ENCODE measurements at places on chromosomes 3 and 15.

- DNase-seq: no peak
Measured at GRCh38 chr3:162391301-162391700, 894.7 kb downstream of the OTOL1 start.

- DNase-seq: no peak
Measured at GRCh38 chr15:62850791-62851291, 191.7 kb upstream of the TPM1 start.

GRCh38 chr3:122063908-122064307, 8.7 kb downstream of the CD86 start:
- DNase-seq: no peak

GRCh38 chr3:37899101-37899707, 37.5 kb downstream of the CTDSPL start:
- no peak for DNase-seq

- DNase-seq: no peak
Measured at GRCh38 chr3:129651435-129652202, 45.1 kb upstream of the PLXND1 start.

DNA sequence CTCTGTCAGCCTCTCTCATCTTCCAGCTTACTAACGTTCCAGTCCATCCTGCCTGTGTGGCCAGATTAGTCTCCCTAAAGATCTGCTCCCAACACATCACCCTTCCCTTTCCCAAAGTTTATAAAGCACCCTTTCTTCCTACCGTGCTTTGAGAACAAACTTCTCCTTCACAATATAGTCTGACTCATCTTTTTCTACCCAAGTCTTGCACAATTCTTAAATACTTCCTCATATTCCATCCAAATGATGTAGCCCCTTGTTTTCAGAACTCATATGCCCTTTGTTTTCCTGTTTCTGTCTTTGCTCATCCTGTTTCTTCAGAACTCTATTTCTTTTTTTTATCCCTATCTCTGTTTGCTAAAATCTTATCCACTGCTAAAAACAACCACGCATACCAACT, 326.8 kb downstream of the MFSD1 start:
- DNase-seq: no peak

DNA sequence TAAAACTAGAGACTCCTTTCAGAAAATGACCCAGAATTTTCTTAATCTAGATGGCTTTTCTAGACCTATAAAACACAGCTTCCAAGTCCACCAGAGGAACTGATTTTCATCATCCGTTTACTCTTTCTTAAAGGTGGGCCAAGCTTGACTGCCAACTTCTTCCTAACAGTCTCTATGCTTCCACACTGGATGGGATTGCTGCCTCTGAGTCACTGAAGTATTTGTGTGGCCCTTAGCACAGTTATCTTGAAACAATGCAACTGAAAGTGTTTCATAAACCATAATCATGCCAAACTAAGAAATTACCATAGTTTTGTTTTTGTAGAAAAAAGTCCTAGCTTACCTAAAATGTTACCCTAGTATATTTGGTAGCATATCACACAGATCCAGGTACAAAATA, 985.7 kb downstream of the TUSC7 start:
- DNase-seq: no peak

DNA sequence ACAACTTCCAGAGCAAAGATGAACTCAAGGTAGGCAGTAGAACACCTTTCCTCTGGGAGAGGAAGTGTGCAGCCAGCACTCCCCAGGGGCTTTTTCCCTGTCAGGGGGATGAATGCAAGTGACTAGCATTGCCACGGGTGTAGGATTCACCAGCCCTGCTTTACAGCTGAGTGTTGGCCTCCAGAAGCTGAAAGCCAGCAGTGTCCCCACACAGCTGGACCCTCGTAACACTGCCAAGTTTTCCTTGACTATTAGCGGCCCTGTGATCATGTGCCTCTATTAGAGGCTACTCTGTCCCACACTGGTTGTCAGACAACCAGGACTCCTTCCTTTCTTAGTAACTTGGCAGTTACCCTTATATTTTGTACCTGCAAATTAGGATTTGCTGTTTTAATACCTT, 104.9 kb upstream of the MANF start:
- DNase-seq: no peak
